Type B pancreatic cell (in vitro differentiated cells): ENCODE measurements at places on chromosomes 13 and 19. TPM values are rescaled to one million over a fixed set of nuclear protein-coding genes. Genes with fewer than 3 reads are reported as not detected.

GRCh38 chr13:27450921-27451471 lies 632 bp upstream of the MTIF3 start:
- no peaks in the 10 kb centered on the region for H3K36me3 ChIP-seq
- peak overlapping the region; percentile 94 for H3K27ac ChIP-seq
- H3K4me1 ChIP-seq, result peaks cover 20% of the 10 kb centered on the region
- no peak for DNase-seq

- H3K36me3 ChIP-seq, result peaks cover 42% of the 10 kb centered on the region
- H3K4me1 ChIP-seq, result peaks cover 5% of the 10 kb centered on the region
- no peaks in the 10 kb centered on the region for H3K27me3 ChIP-seq
- no peak overlapping the region for H3K4me3 ChIP-seq
- no peak overlapping the region for H3K27ac ChIP-seq
These were observed 87.4 kb upstream of the TEX29 start for GRCh38 chr13:111233080-111233479.

DNA sequence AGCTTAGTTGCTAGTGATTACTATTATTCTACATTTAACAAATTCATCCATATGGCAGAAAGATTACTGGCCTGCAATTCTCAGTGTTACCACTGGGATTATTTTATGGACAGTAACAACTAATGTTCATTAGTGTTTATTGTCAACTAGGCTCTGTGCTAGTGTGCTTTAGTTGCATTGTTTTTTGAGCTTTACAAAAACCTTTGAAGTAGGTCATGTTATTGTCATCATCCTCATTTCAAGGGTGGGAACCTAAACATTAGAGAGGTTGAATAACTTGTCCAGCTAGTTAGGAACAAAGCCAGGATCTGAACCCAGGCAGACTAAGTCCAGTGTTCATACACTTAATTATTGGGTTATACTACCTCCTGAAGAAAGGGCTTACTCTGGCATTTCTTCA lies 27.8 kb upstream of the TDRD3 start:
- no peak for DNase-seq
- no peaks in the 10 kb centered on the region for H3K4me1 ChIP-seq
- H3K27me3 ChIP-seq, result no peaks in the 10 kb centered on the region
- H3K36me3 ChIP-seq, result no peaks in the 10 kb centered on the region
- no peak overlapping the region for H3K27ac ChIP-seq

GRCh38 chr19:40703029-40703755 lies 12.7 kb upstream of the NUMBL start:
- H3K4me3 ChIP-seq, result no peak overlapping the region
- peak overlapping the region; percentile 69 for H3K27ac ChIP-seq
- peaks cover 21% of the 10 kb centered on the region for H3K36me3 ChIP-seq
- DNase-seq, result no peak
- no peaks in the 10 kb centered on the region for H3K27me3 ChIP-seq

The PCDH20 gene
- 7.2 and 13.4 TPM in 2 replicates for total RNA-seq

DNA sequence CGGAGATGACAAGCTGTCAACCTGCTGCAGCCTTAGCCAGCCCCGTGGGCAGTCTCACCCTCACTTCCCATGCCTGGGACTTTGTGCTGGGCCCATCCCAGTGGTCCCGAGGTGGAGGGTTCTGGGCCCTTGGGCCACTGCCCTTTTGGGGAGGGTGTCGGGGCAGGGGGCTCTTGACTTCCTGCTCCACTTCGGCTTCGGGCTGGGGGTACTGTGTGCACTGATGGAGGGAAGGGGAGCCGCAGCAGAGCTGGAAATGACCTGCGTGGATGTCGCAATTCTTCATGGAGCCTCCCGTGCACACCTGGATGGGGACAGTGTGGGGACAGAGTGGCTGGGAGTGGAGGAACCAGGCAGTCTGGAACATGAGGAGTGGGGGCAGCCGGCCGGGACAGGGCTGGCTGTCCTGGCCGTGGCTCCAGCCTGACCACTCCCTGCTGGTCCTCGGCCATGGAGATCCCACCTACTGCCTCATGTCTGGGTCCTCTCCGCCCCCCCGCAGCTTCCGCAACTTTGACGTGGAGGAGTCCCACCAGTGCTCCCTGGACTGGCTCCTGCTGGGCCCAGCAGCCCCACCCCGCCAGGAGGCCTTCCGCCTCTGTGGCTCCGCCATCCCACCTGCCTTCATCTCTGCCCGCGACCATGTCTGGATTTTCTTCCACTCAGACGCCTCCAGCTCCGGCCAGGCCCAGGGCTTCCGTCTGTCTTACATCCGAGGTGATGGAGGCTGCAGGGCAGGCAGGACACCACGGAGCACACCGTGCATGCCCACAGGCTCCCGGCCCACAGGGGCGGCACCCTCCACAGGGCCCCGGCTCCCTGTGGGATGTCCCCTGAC lies 10.2 kb downstream of the LRP3 start:
- H3K36me3 ChIP-seq, result peaks cover 5% of the 10 kb centered on the region
- no peak overlapping the region for H3K27ac ChIP-seq
- H3K4me1 ChIP-seq, result no peaks in the 10 kb centered on the region
- no peak overlapping the region for H3K4me3 ChIP-seq
- DNase-seq, result no peak

DNA sequence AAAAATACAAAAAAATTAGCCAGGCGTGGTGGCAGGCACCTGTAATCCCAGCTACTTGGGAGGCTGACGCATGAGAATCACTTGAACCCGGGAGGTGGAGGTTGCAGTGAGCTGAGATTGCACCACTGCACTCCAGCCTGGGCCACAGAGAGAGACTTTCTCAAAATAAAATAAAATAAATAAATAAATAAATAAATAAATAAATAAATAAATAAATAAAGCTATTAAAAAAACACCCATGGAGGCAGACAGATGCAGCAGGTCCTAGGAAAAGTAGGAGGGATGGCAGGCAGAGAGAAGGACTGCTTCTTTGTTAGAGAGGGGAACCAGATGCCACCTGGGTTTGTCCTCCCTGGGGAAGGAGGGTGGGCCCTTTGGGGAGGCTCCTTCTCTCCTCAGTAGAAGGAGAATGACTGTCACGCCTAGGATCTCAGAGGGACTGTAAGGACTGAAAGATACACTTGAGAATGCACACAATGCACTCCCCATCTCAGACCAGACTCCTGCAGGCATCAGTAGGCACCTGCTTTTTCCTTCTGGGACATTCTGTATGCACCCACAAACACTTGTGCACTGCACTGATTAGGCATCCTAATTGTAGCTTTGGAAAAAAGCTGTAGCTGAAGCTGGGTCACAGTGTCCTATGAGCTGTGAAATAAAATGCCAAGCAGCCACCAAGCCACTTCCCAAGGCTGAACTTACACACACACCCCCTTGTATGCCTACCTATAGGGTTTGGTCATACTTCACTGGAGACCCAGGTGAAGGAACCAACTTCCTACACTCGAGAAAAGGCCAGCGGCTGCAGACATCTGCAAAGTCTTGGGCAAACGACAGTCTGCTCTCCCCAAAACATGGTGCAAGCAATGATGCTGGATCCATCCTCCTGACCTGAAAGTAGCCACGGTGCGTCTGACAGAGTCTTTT lies 18.9 kb upstream of the SLC35E1 start:
- no peaks in the 10 kb centered on the region for H3K27me3 ChIP-seq
- H3K27ac ChIP-seq, result no peak overlapping the region
- H3K4me1 ChIP-seq, result peaks cover 34% of the 10 kb centered on the region
- H3K36me3 ChIP-seq, result no peaks in the 10 kb centered on the region
- DNase-seq, result no peak

DNA sequence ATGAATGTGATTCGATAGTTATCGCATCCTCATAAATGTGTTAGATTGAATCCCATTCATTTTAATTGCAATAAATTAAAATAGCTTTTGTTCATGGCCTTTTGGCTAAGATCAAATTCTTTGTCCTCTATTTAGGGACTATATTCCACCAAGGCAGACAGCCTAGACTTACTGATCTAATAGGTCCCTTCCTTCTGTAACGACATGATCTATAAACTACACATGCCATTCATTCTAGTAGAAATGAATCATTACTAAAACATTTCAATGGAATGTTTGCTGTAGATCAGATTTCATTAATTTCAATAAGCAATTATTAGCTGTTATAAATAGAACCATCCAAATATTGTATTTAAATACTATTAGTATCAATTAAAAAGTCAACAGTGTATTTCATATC lies 526.6 kb upstream of the KLHL1 start:
- no peaks in the 10 kb centered on the region for H3K4me1 ChIP-seq
- no peak overlapping the region for H3K4me3 ChIP-seq
- no peak for DNase-seq
- no peaks in the 10 kb centered on the region for H3K36me3 ChIP-seq
- H3K27ac ChIP-seq, result no peak overlapping the region

GRCh38 chr13:20125783-20126165 lies 35.1 kb downstream of the GJA3 start:
- no peak for DNase-seq
- H3K27me3 ChIP-seq, result peaks cover 36% of the 10 kb centered on the region
- H3K36me3 ChIP-seq, result no peaks in the 10 kb centered on the region
- H3K4me1 ChIP-seq, result peaks cover 5% of the 10 kb centered on the region
- H3K27ac ChIP-seq, result peak overlapping the region; percentile 1

DNA sequence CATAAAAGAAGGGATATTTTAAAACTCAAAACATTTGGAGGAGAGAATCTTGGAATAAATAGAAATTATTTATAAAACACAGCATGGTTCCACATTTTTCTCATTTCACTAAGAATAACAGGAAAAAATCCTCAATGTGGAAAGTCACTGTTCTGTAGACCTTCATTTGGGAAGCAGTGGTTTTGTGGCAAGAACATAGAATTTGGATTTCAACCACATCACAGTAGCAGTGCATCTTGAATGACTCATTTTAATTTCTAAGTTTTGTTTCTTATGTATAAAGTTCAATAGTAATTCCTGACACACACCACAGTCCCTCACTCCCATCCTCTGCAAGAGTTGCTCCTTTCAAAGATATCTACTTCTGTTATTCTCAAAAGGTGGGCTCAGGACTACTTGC lies 264.0 kb downstream of the ENOX1 start:
- H3K4me3 ChIP-seq, result no peak overlapping the region
- DNase-seq, result no peak
- no peaks in the 10 kb centered on the region for H3K27me3 ChIP-seq
- no peak overlapping the region for H3K27ac ChIP-seq

DNA sequence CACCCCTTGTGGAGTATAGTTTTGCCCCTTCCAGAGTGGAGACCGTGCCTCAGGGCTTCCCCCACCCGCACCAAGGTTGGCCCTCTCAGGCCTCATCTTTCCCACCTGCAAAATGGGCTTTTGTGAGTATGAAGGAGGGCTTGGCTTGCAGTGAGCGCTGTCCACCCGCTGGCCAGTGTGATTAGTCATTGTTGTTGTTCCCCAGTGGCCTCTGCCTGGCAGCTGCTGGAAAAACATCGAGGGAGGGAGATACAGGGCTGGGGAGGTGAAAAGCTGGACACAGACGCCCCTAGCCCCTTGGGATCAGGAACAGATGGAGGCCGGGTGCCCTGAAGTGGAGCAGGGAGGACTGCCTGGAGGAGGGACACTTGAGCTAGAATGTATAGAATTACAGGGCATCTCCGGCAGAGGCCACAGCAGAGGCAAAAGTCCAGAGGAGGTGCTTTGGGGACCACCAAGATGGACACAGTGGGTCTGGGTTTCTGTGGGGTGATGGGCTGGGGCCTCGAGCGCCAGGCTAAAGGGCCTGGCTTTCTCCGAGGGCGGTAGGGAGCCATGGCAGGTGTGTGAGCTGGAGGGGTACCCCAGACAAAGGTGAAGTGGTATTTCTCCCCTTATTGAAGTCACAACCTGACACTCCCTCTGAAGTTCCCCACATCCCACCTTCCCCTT lies 3.9 kb upstream of the IL12RB1 start:
- no peak overlapping the region for H3K27ac ChIP-seq
- H3K36me3 ChIP-seq, result no peaks in the 10 kb centered on the region
- H3K4me1 ChIP-seq, result no peaks in the 10 kb centered on the region
- no peak for DNase-seq

GRCh38 chr13:90184355-90184754 lies 1163.1 kb upstream of the MIR17HG start:
- H3K4me1 ChIP-seq, result no peaks in the 10 kb centered on the region
- no peaks in the 10 kb centered on the region for H3K27me3 ChIP-seq
- H3K36me3 ChIP-seq, result no peaks in the 10 kb centered on the region
- H3K27ac ChIP-seq, result no peak overlapping the region
- H3K4me3 ChIP-seq, result no peak overlapping the region
- no peak for DNase-seq

DNA sequence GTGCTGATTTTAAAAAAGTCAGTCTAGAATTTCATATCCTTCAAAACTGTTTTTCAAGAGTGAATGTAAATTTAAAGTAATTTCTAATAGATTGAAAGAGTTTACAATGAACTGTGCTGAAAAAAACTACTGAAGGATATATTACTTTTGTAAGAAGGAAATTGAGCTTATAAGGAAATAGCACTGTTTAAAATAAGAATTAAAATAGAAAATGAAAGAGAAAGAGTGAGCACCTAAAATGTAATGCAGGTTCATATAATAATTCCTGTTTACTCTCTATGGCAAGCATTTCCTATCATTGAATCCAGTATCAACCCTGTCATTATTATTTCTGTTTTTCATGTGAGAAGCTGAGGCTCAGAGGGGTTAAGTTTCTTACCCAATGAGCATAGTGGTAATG lies 57.3 kb downstream of the AKAP11 start:
- H3K27me3 ChIP-seq, result peaks cover 8% of the 10 kb centered on the region
- no peaks in the 10 kb centered on the region for H3K4me1 ChIP-seq
- no peak overlapping the region for H3K4me3 ChIP-seq
- no peak for DNase-seq
- no peak overlapping the region for H3K27ac ChIP-seq
- no peaks in the 10 kb centered on the region for H3K36me3 ChIP-seq

- no peak for DNase-seq
- H3K4me1 ChIP-seq, result peaks cover 32% of the 10 kb centered on the region
- peaks cover 3% of the 10 kb centered on the region for H3K36me3 ChIP-seq
- peak overlapping the region; percentile 75 for H3K27ac ChIP-seq
- peak overlapping the region; percentile 92 for H3K4me3 ChIP-seq
- no peaks in the 10 kb centered on the region for H3K27me3 ChIP-seq
These were observed 3.8 kb downstream of the MAMSTR start for GRCh38 chr19:48715681-48716171.

DNA sequence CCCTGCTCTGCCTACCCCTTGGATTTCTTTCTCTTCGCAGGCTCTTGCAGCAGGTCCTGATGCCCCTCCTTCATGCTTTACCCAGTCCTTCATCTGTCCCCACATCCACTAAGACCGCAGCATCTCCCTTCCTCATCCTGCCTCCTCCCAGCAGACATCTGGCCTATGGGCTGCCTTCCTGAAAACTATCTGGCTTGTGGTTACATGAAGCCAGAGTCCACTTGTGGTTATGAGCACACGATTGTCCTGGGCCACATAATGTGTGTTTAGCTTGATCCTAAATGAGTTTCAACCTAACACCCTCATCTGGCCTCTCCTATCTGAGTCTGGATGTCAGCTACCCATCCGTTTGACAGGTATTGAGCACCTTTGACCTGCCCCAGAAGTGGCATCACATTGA lies 5.5 kb upstream of the ZNF175 start:
- DNase-seq, result no peak
- H3K27me3 ChIP-seq, result peaks cover 37% of the 10 kb centered on the region
- no peaks in the 10 kb centered on the region for H3K36me3 ChIP-seq
- H3K4me1 ChIP-seq, result no peaks in the 10 kb centered on the region
- H3K27ac ChIP-seq, result no peak overlapping the region
- no peak overlapping the region for H3K4me3 ChIP-seq

- DNase-seq, result no peak
- peak overlapping the region; percentile 76 for H3K4me3 ChIP-seq
- no peaks in the 10 kb centered on the region for H3K36me3 ChIP-seq
- H3K4me1 ChIP-seq, result no peaks in the 10 kb centered on the region
- no peak overlapping the region for H3K27ac ChIP-seq
These were observed 329 bp upstream of the ZNF439 start for GRCh38 chr19:11848200-11848593.

The RAD23A gene
- 77.1 and 82.3 TPM in 2 replicates for total RNA-seq

The DIAPH3 gene
- total RNA-seq, result 8.6 and 16.9 TPM in 2 replicates

The CALR3 gene
- not detected in 2 replicates for total RNA-seq

GRCh38 chr19:49887037-49887664 lies 9.5 kb downstream of the IL4I1 start:
- DNase-seq, result no peak
- peaks cover 7% of the 10 kb centered on the region for H3K27me3 ChIP-seq
- H3K36me3 ChIP-seq, result peaks cover 17% of the 10 kb centered on the region
- no peak overlapping the region for H3K4me3 ChIP-seq
- no peak overlapping the region for H3K27ac ChIP-seq
- H3K4me1 ChIP-seq, result no peaks in the 10 kb centered on the region
